ENCODE measurements at places on chromosomes 6 and 20.

DNA sequence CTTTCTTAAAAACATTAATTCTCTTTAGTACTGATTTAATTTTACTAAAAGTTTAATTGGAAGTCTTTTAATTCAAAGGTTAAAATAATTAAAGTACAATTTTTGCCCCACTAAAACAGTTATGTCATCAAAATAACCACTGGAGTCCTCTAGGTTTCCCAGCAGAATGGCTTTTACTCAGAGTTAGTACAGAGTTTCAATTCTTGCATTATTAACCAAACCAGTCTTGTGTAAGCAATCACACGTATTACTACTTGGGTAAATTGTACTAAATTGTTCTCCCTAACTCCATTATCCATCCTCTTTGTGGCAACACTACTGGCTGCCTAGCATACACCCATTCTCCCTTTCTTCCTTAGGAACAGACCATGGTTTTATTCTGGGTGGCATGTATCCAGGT is 36.9 kb downstream of the CDK19 start:
- no peak for DNase-seq

DNA sequence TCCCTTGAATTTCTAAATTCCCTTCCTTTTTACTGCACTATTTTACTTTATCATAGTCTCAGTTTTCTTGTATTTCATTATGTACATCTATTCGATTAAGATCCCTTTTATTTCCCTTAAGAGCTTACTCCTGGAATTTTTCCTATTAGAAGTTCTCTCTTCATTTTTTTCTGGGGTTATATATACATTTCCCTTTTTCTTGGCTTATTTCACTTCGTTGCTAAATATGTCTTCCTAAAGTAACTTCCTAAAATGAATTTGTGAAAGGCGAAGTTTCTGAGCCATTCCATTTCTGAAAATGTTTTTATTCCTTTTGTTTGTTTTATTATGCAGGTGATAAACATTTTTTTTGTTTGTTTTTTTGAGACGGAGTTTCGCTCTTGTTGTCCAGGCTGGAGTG is 5.9 kb upstream of the CD109 start:
- no peak for DNase-seq

DNA sequence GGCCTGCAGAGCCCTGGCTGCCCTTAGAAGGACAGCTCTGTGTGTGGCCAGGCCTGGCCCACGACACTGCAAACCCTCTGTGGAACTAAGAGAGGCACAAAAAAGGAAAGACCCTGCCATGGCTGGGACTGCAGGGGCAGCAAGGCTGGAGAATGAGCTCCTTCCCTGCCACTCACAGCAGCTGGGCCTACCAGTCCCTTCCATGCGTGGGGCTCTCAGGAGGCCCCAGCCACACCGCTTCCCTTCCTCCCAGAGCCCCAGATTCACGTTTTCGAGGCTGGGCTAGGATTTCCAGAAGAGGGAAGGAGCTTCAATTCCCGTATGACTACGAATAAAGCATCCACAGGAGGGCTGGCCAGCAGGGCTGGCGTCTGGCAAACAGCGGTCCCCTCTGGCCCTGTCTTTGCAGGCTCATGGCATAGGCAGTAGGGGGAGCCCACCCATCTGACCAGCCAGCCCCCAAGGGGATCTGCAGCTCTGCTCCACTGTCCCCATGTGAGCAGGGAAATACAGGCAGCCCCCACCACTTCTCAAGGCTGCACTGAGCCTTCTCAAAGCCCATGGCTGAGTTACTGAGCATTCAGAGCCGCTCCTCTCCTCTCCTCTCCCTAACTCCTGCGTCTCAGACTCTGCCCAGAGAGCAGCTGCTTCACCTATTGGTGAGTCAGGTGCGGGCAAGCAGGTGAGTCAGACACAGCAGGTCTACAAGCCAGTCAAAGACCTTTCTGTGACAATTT is 53.1 kb downstream of the NINL start:
- DNase-seq, result no peak

DNA sequence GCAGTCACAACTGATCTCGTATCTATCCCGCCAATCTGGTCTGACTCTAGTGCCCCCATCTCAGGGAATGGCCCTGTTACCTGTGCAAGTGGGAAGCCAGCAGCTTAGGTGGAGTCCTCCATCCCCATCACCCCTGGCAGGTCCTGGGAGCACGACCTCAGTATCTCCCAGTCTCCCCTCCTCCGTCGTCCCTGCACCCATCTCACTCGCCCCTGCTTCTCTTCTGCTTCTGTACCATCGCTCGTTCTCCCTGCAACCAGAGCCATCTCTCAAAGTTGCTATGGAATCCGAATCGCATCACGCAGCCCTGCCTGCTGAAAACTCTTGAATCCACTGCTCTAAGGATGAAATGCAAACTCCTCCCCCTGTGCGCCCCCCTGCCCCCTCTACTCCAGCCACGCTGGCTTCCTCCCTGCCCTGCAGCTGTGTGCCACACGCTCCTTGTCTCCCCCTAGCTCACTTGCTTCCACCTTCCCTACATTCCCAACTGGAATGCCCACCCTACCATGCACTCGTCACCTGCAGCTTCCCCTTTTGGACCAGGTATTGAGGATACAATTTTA is 64.0 kb upstream of the PTGIS start:
- DNase-seq, result no peak

DNA sequence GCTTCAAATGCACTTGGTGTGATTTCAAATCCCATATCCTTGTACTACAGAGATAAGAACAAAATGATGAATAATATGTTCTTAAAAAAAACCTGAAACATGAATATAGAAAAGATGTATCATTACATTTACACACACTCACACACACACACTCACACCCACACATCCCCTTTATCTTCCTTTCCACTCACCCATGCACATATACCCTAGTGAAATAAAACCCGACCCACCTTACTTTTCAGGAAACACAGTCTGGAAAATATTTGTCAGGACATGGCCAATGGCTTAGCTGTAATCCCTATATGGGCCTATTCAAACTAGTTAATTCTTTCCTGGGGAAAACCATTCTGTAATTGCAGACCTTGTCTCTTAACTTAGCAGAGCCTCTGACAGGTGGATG is 60.8 kb upstream of the EDN1 start:
- no peak for DNase-seq

GRCh38 chr20:39356908-39357307 is 394.8 kb downstream of the DHX35 start:
- no peak for DNase-seq

DNA sequence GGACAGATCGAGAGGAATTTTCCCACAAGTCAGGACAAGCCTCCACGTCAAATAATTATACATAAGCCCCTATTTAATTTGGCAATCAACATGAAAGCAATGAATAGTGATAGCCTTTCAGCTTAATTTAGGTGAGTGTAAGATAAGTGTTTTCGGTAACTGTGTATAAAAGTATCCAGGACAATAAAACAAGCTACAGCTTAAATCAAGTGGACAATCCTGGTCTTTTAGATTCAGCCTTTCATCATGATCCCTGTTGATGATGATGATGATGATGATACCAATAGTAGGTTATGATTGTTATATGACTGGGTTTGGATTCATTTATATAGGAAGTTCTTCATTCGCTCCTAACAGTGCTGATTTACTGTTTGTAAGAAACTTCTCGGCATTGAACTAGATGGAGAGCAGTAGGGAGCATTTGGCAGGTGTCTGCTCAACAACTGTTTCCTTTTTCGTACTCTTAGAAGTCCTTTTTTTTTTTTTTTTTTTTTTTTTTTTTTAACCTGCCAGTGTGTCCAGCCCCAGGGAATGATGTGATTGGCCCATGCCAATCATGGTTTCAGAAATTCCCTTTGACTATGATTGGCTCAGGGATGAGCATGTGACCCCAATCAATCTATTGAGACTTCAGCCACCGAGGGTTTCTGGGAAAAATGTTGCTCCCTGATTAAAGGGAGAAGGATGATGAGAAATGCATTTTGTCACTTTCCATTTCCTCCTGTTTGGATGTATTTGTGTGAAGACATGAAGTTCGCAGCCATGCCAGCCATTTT is 11.3 kb upstream of the RNF182 start:
- no peak for DNase-seq

DNA sequence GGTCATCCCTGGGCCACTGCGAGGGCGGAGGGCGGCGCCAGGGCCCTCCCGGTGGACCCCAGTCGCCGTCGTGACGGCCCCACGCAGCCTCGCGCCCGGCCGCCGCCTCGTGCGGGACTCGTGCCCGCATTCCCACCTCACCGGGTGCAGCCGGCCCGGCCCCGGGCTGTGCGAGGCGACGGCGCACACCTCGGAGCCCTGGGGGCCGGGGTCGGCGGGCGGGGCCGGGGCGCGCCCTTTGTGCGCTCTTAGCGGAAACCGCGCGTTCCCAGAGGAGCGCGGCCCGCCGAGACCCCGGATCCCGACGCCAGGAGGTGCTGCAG is 5.5 kb upstream of the DLL1 start:
- DNase-seq, result no peak

DNA sequence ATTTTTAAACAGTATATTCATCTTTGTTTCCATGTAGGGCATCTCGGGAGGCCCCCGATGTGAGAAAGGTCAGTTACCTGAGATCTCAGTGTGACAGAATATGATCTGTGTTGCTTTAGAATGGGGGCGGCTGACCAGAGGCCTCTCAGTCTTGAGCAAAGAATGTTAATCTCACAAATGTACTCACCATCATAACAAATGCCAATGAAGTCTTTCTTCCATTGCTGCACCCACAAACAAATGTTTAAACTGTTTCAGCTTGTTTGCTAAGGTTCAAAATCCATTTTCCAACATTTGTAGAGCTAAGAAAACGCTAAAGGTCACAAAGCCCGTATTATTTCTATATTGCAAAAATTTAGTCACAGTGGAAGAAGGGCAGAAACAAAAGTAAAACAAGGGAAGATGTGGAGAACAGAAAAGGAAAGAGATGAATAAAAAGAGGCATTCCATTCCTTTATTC is 31.8 kb downstream of the ELOVL2 start:
- no peak for DNase-seq

- DNase-seq, result peak; percentile 79
Observed at GRCh38 chr20:38057351-38057972, 23.9 kb downstream of the RPRD1B start.

GRCh38 chr20:3166913-3167342 is 6.4 kb downstream of the LZTS3 start:
- DNase-seq, result no peak

GRCh38 chr6:12947151-12947871 is 230.7 kb downstream of the PHACTR1 start:
- DNase-seq, result peak; percentile 40

DNA sequence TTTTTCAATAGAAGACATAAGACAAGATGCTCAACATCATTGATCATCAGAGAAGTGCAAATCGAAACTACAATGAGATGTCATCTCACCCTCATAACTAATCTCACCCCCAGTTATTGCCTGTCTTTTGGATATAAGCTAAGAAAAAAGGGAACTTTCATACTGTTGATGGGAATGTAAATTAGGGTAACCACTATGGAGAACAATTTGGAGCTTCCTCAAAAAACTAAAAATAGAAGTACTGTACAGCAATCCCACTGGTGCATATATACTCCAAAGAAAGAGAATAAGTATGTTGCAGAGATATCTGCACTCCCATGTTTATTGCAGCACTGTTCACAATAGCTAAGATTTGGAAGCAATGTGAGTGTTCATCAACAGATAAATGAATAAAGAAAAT is 26.4 kb upstream of the PHF3 start:
- DNase-seq, result no peak

DNA sequence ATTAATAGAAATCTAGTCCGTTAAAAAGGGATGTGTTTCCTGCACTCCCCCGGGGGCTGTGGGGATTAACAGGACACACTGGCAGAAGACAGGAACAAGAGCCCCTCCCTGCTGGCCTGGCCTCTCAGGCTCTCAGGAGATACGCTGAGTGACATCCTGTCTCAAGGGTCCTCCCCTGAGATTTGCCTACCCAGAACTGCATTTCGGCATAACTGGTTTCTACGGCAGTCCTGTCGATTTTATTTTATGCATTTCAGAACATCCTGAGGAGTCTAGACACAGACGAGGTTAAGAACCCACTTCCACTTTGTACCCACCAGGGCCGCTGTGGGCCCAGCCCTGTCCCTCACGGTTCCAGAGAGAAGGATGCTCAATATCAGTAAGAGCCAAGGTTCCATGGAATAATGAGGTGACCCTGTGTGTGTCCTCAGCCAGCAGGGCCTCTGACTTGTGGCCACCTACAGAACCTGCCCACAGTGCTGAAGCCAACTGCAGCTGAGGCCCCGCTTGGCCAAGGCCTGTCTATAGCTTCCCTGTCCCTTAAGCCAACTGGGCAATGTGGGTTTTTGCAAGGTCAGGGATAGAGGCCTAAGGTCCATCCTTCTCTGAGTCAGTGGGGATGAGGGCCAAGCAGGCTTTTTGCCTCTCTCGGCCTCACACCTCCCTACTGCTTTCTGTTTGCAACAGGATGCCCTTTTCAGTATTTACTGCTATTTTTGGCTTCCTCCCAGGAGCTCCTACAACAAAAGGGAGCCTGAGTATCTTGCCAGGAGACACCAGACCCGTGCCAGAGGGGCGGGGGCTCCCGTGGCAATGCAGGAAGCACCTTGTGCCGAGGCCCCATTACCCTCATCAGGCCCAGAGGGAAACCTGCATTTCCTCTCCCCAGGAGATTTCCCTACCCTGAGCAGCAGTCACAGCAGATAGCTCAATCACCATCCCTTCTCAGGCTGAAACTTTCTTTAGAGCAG is 14.7 kb downstream of the UQCC2 start:
- peak; percentile 26 for DNase-seq

GRCh38 chr6:75421316-75422023 is 72.1 kb downstream of the FILIP1 start:
- no peak for DNase-seq

GRCh38 chr6:38114976-38115625 is 295.6 kb downstream of the ZFAND3 start:
- no peak for DNase-seq

DNA sequence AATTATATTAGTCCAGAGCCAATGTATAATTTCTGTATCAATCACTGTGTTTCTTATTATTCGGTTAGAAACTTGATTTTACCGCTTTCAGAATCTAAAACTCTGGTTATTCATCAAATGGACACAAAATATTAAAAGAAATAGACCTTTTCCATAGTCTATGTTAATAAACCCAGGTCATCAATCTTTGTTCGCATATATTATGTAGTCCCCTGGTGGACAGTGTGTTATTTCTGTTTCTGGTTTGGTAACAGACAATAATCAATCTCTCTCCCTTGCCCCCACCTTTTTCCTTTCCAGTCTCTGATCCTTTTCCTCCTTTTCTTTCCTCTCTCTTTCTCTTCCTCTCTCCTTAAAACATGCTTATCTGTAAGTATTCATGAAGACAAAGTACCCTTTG is 139.0 kb downstream of the FLRT3 start:
- no peak for DNase-seq

GRCh38 chr6:5361396-5361795 is 100.1 kb downstream of the FARS2 start:
- peak; percentile 25 for DNase-seq

DNA sequence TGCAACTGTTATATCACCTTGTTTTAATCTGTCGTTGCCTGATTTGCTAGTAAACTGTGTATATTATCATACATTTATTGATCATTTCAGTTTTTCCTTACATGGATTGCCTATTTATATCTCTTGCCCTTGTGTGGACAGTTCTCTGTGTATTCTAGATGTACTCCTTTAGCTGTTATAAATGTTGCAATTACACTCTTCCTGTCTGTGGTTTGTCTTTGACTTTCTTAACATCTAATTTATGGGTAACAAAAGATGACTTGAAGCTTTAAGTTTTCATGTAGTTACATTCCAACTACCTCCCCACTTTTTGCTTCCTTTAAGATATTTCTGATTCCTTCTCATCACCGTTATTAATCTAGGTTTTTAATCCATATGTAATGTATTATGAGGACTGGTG is 22.6 kb downstream of the PLCB1 start:
- DNase-seq, result peak; percentile 74

- no peak for DNase-seq
Observed at GRCh38 chr6:31116661-31117385, 2.2 kb downstream of the PSORS1C1 start.

- DNase-seq, result peak; percentile 8
Observed at GRCh38 chr20:10864076-10864672, 190.4 kb upstream of the JAG1 start.
